ENCODE measurements at places on chromosomes 4 and X.
A peak's percentile ranks its signal among the peaks of the same experiment; 100 is the strongest.

- DNase-seq, result peak; percentile 38
Observed at GRCh38 chr4:74365761-74366160, 816 bp downstream of the EREG start.

DNA sequence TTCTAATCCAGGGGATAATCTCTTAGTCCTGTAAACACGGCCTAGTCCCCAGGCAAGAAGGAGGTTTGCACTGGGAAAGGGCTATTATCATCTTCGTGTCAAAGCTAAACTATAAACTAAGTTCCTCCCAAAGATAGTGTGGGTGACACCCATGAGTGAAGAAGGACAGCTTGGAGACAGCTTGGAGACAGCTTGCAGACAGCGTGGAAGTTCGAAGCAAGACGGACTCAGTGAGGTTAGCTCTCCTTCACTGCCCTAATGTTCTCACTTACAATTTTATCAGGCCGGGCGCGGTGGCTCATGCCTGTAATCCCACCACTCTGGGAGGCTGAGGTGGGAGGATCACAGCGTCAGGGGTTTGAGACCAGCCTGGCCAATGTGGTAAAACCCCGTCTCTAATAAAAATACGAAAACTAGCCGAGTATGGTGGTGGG is 19.2 kb upstream of the PLCXD1 start:
- no peak for DNase-seq

DNA sequence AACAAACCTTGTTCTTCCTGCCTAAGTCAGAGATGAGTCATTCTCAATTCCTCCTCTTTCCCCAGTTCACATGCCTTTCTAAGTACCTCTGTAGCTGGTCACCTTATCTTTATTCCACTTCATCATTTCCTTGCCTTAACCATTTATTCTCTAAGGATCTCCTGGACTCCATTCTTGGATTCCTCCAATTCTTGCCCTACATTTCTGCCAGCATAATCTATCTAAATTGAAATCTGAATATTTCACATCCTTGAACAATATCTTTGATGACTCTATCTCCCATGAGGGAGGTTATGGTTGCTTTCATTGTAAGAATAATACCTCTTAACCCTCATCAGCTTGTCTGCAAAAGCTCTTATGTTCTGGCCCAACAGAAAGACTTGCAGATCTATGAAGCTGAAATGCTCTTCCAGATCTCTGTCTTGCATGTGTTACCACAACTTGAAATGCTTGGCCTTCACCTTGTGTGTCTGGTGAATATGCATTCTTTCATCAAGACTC is 28.6 kb upstream of the PDE5A start:
- DNase-seq, result no peak

- peak; percentile 52 for DNase-seq
Observed at GRCh38 chr4:153345012-153345981, 809 bp downstream of the MND1 start.

DNA sequence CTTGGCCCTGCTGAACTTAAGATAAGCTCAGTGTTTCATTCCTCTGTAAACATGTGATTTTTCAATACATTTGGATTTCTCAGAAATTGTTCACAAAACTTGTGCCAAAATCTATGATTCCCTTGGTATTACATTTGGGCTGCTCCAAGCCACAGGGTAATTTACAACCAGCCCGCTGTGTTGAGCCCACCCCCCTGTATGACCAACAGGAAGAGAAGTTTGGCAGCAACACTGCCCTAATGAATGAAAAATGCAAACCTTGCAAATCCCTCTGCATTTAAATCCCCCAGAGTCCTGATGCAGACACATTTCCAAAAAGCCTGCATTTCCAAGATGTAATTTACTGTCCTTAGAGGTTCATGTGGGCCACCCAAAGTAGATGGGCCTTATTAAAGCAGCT is 34.1 kb upstream of the GAB1 start:
- DNase-seq, result no peak

GRCh38 chrX:72477781-72478181 is 94.9 kb downstream of the HDAC8 start:
- DNase-seq, result no peak

DNA sequence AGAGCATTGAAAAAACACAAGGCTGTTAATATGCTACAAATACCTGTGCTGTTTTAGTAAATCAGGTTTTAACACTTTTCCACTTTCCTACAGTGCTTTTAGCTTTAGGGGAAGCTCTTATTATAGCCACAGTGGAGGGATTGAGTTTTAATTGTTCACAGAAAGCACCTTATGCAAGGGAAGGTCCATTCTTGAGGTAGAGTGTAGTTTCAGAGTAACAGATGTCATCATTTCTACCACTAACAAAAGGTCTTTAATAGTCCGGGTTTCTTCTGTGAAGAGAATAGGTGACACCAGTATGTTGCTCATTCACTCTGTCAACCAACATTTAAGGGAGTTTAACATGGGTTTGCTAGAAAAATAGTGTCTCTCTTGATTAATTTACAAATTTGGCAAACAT is 104.4 kb downstream of the STIM2 start:
- no peak for DNase-seq

DNA sequence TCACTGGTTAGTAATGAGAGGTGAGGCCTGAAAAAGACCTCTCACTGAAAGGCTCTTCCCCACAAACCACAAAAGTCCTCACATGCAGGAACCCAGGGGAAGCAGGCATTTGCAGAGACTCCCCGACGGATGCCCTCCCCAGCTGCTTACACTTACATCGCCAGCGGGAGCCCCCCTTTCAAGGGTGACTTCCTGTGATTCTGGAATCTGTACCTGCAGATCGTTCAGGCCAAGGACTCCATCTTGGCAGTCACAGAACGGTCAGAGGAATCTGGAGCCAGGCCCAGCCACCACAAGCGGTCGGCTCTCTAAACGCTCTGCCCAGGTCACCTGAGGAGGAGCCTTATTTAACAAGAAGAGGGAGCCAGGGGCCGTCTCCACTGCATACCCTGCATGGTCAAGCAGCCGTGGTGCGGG is 71.3 kb upstream of the STS start:
- DNase-seq, result no peak

DNA sequence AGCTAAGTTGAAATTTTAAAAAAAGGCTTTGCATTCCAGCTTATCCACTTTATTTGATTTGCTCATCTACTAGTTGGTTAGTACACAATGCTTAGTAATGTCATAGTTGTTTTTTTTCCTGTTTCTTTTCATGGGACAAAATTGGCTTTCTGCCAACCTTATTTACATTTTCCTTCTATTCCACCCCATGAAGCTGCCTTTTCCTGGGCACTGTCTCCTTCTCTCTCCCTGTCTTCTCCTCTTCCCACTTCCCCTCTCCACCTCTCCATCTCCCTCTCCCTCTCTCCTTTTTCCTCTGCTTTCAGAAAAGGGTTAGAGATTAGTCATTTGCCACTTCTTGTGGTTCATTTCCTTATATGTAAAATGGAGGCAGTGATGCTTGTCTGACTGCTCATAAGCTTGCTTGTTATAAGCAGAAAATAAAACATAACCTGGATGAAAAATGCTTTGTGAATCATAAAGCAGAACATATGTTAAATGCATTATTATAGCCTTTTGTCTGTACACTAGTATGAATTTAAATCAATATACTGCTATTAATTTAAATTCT is 181.9 kb downstream of the CEP135 start:
- no peak for DNase-seq

GRCh38 chr4:33696586-33696985 is 2547.7 kb downstream of the ARAP2 start:
- no peak for DNase-seq

- no peak for DNase-seq
Observed at GRCh38 chr4:14064984-14065383, 437.5 kb upstream of the BOD1L1 start.

GRCh38 chr4:76990288-76991080 is 40.9 kb downstream of the SEPTIN11 start:
- DNase-seq, result no peak

DNA sequence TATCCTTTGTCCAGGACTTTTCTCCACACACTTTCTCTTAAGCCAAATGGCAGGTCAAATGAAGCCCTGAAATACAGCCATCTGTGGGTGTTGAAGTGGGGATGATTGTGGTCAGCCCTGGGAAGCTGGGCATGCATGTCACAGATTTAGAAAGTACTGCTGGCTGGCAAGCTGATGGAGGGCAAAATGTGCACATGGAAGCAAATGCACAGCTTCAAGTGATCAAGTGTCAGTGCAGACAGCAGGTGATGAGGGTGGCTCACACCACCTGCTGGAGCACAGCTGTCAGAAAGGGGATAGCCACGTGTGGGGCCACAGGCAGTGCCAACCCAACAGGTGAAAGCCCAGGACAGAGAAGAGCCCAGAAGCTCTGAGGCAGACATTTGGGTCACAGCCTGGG is 40.3 kb upstream of the ATXN3L start:
- no peak for DNase-seq

GRCh38 chr4:149933883-149934282 is 118.2 kb upstream of the IQCM start:
- no peak for DNase-seq

GRCh38 chrX:8289523-8289922 is 118.5 kb upstream of the VCX2 start:
- DNase-seq, result no peak

DNA sequence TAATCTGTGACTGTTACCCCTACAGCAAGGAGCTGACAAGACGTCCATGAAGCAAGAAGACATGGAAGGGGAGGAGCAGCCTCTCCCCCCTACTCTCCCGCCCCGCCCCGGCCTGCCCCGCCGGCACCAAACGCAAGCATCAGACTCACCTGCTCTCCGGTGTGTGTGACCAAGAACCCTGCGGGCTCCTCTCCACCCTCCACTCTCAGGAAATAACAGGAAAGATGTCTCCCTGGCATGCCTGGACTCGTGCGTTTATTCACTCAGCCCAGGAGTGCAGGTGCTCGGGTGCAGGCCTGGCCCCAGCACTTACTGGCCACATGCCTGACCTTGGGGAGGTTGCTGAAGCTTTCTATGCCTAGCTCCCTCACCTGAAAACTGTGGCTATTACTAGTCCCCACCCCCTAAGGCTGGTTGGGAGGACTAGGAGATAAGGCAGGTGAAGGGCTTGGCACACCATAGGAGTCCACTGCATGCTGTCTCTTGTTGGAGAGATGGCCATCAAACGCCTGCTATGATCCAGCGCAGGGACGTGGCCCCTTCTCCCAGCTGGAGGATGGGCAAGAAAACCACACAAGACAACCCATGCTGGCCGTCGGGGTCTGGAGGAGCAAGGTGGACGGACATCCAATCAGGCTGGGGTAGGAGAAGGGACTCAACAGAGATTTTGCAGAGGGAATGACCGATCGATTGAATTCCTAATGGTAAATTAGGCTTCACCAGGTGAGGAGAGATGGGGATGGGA is 34.9 kb upstream of the CLDN24 start:
- no peak for DNase-seq

GRCh38 chrX:13001097-13001496 is 26.2 kb downstream of the TMSB4X start:
- DNase-seq, result no peak

- DNase-seq, result no peak
Observed at GRCh38 chr4:93513851-93514250, 314.7 kb upstream of the ATOH1 start.

DNA sequence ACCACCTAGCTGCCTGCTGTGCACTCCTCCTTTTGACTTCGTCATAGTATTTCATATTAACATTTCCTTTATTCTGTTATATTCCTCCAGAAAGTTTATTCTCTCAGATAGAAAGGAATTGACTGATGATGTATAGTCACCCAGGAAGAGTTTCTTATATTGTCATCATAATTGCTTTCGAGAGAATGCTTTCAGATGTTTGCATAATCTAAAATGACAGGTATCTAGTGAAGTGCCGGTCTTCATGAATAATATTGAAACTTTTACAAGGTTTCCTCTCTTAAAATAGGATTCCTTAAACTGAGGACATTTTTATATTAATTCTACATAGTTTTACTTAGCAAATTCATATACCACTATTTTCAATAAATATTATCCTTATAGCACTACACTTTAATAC is 10.1 kb downstream of the SEC24D start:
- no peak for DNase-seq

- DNase-seq, result no peak
Observed at GRCh38 chr4:84669201-84669600, 86.3 kb downstream of the CDS1 start.

GRCh38 chr4:181592221-181592745 is 650.9 kb upstream of the TENM3 start:
- no peak for DNase-seq
